C1 segment of cervical spinal cord (tissue), 14 donors: ENCODE measurements at places on chromosomes 6 and 20.

DNA sequence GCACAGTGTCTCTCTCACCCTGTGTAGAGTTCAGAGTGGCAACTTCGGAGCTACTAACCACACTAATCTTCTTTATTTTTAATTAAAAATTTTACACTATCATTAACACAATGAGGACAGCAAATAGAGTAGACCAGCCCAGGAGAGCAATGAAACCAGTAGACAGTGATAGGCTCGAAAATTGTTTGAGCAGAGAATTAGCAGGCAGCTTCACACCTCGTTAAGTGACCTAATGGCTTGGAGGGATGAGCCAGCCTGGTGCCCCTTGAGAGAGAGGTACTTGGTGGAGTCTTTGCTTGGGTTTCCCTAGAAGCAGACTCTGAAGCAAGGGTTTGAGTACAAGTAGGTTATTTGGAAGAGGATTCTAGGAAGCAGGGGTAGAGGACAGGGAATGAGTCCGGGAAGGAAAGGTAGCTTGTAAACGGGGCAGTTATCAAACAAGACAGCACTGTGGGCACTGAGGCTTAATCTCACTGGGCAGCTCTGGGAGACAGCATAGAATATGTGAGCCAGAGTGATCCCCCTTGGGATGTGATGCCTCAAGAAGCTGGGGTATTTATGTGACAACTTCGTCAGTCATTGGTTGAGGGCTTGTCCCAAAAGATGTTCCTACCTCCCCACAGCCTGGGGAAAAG, 146.1 kb downstream of the PCSK2 start:
- no peak for DNase-seq

GRCh38 chr20:3218307-3218988, 9.2 kb downstream of the ITPA start:
- DNase-seq, result no peak

DNA sequence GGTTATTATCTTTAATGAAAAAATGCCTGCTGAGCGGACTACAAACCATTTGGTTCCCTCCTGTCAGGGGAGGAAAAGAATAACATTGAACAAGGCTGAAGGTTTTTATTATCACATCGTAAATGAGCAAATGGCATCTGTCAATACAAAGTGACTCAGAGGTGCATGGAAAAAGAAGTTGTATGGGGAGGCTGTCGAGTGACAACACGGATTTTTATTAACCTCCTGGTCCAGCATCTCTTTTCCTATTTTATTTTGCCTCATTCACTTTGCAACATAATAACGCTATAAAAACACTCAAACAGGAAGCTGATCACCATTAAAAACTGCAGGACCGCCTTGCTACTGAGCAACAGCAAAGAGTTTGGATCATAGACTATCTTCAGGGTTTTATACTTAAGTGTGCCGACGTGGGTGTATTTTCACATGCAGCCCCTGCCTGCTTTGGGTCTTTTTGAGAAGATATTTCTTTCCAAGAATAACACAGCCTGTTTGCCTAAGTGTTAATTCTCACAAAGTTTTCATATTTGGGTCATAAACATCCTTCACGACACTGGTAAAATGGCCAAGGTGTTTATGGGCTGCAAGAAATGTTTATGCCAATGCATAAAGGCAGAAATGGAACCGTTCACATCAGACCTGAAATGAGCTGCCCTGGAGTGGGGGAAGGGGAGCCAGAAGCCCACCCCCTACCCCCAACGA, 132.1 kb upstream of the SALL4 start:
- no peak for DNase-seq

- no peak for DNase-seq
Observed at GRCh38 chr20:1927217-1927616, 32.0 kb downstream of the SIRPA start.

DNA sequence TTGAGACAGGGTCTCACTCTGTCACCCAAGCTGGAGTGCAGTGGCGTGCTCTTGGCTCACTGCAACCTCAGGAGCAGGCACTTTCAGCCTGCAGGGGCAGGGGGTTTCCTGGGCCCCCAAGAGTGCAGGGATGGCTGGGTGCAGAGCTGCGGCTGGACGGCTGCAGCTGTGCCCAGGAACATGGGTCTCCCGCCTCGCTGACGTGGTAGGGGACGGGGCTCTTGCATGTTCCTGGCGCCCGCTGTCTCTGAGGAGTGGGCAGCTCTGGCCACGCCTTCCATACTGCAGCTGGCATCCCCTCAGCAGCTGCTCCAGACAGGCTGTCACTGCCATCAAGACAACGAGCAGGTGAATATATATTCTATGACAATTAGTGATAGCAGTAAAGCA, 2.2 kb upstream of the DEK start:
- no peak for DNase-seq

- DNase-seq, result no peak
Observed at GRCh38 chr6:3294396-3294795, 35.6 kb downstream of the PSMG4 start.

DNA sequence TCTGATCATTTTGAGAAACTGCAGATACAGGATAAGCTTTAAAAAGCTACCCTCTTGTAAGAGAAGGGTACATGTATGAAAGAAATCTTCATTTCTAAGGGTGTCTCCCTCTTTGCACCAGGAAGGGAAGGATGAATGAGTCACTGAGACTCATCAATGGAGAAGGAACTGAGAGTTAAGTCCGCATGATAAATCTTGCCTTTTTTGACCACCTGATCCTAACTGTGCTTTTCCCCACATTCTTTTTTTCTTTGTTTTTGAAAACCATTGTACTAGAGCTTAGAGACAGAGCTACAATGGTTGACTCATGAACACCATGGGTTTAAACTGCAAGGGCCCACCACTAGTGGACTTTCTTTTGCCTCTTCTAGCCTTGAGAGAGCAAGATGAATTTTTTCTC, 353.0 kb upstream of the RGS17 start:
- no peak for DNase-seq

- no peak for DNase-seq
Observed at GRCh38 chr6:80173411-80173810, 66.9 kb downstream of the BCKDHB start.

- DNase-seq, result peak; percentile 43
Observed at GRCh38 chr6:165987483-165988301, 180.0 kb downstream of the TBXT start.

GRCh38 chr6:149938571-149939355, 3.1 kb upstream of the ULBP2 start:
- no peak for DNase-seq

- no peak for DNase-seq
Observed at GRCh38 chr20:58657262-58657661, 6.2 kb downstream of the STX16 start.

GRCh38 chr6:84768442-84769174, 4.2 kb upstream of the TBX18 start:
- DNase-seq, result no peak

GRCh38 chr6:164690241-164690640, 619.2 kb downstream of the C6orf118 start:
- DNase-seq, result no peak
